Stimulated activated CD8-positive, alpha-beta memory T cell treated with anti-CD3 and anti-CD28 coated beads, Interleukin-12 subunit alpha, Interleukin-12 subunit beta, amount 100 ng/mL, for 1 hour (primary cell): ENCODE measurements at places on chromosomes 5 and 9.

GRCh38 chr9:33524306-33524947, 376 bp downstream of the ANKRD18B start:
- DNase-seq = no peak

GRCh38 chr9:93621922-93622321, 45.5 kb downstream of the PHF2 start:
- no peak for DNase-seq

DNA sequence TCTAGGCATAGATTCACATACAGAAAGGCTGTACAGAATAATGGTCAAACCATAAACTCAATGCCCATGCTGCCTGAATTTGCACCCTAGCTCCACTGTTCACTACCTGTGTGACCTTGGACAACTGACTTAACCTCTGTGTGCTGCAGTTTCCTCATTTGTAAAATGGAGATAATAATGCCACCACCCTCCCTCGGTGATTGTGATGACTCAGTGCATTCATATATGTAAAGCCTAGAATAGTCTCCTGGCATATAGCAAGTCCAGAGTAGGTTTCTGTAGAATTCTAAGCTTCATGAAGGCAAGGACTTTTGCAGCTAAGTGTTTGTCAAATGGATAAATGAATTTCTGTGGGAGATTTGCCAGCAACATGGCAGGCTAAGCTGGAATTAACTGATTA, 297.8 kb upstream of the NR4A3 start:
- no peak for DNase-seq

- DNase-seq = no peak
These were observed 26.9 kb downstream of the EXOC3 start for GRCh38 chr5:469752-470483.

DNA sequence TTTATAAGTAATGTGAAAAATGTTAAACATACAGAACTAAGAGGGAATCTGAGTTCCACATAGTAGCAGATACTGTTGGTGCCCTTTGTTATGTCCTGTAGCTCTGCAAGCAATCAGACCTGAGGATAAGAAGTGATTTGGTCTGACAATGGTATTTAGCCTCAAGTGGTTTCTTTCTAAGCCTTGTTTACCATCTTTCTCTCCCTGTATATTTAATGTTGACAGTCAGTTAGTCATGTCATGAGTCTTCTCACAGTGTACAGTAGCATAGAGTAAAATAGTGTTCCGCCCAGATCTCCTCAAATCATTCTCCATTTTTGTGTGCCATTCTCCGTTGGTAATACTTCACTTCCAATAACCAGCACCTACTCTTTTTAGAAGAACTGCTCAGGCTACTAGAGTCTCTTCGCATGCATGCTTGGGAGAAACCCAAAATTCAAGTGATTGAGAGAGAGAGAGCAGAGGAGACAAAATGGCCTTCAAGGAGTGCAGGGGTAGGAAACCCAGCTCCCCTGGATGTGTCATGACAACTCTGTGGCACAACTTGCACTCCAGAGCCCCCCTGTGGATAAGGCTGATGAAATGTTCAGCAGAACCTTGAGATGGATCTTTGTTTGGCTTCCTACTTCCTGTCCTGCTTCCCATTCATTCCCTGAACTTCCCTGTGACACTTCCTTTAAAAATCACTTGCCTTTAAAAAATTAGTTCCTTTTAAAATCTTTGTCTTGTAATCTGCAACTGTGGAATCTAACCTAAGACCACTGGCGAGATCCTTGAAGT, 129.2 kb upstream of the FST start:
- no peak for DNase-seq

DNA sequence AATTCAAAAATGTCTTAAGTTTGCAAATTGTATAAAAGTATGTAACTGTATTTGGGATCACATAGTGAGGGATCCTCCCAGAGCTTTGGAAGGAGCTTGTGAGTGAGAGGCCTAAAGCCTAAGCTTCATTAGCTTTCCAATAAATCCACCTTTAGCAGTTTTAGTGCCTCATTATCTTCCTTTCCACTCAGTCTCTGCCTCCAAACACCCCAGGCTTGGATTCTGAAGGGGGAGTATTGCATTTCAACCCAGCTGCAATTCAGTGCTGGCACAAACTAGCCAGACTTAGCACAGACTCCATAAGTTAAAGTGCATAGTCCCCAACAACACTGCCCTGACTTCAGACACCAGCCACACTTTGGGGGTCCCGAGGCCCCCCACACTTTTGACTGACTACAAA, 113.5 kb downstream of the SMARCA2 start:
- no peak for DNase-seq

- DNase-seq = no peak
These were observed 37.5 kb upstream of the SUSD3 start for GRCh38 chr9:93020771-93021670.

DNA sequence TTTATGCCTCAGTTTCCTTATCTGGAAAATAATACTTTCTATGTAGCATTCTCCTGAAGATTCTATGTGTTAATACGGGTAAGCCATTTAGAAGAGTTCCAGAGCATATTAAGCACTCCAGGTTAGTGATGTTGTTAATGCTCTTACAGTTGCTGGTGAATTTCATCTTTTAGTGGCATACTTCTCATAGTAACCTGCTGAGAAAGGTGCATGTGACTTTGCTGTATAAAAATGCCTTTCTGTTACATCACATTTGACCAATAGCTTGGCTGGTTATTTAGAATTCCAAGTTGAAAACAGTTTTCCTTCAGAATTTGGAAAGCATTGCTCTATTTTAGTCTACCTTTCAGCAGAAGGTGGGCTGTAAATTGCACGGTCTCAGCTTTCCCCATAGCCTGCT, 27.2 kb downstream of the GCNT1 start:
- no peak for DNase-seq
